Effector memory CD4-positive, alpha-beta T cell (primary cell): ENCODE measurements at places on chromosomes 13 and 19.

GRCh38 chr13:78100486-78100885, 181.9 kb upstream of the EDNRB start:
- no peaks in the 10 kb centered on the region for H3K4me1 ChIP-seq
- no peaks in the 10 kb centered on the region for H3K27me3 ChIP-seq
- H3K36me3 ChIP-seq: no peaks in the 10 kb centered on the region
- no peak overlapping the region for H3K4me3 ChIP-seq

GRCh38 chr13:36061054-36061453, 70.1 kb downstream of the DCLK1 start:
- H3K4me3 ChIP-seq: no peak overlapping the region
- H3K36me3 ChIP-seq: no peaks in the 10 kb centered on the region
- H3K27ac ChIP-seq: no peak overlapping the region
- H3K27me3 ChIP-seq: no peaks in the 10 kb centered on the region

GRCh38 chr13:73059460-73060250, 850 bp downstream of the KLF5 start:
- H3K4me3 ChIP-seq: peak overlapping the region; percentile 69
- no peaks in the 10 kb centered on the region for H3K36me3 ChIP-seq
- peak; percentile 25 for DNase-seq
- H3K27me3 ChIP-seq: no peaks in the 10 kb centered on the region
- peaks cover 6% of the 10 kb centered on the region for H3K4me1 ChIP-seq

- no peaks in the 10 kb centered on the region for H3K27me3 ChIP-seq
- no peaks in the 10 kb centered on the region for H3K36me3 ChIP-seq
- H3K27ac ChIP-seq: no peak overlapping the region
Observed at GRCh38 chr13:99653526-99653925, 152.3 kb downstream of the TM9SF2 start.

DNA sequence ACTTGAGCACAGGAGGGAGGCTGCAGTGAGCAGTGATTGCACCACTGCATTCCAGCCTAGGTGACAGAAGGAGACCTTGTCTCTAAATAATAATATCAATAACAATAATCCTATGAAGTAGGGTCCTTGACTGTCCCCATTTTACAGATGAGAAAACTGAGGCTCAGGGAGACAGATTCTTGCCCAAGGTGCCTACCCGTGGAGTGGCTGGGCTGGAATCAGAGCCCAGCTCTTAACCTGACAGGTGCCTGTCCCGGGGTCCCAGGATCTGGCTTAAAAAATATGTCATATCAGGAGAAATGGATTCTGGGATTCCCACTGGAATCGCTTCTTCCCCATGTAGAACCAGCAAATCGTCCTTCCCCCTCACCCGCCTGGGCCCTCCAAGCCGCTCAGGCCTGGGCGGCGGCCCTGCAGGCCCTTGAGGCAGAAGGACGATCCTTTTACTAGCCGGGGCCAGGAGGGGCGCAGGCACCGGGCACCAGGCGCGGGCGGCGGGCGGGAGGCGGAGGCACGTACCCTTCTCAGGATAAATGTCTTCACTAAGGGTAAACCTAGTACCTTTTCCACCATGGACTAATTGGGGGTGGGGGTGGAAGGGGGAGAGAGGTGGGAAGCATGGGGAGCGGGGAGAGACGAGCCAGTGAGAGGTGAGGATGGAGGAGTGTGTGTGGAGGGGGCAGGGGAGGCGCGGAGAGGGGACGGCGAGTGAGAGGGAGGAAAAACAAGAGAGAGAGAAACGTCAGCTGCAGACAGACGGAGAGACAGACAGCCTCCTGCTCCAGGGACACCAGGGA, 60.6 kb downstream of the COLGALT1 start:
- no peak overlapping the region for H3K4me3 ChIP-seq
- H3K4me1 ChIP-seq: no peaks in the 10 kb centered on the region
- H3K27me3 ChIP-seq: peaks cover 22% of the 10 kb centered on the region
- H3K36me3 ChIP-seq: no peaks in the 10 kb centered on the region
- DNase-seq: no peak

DNA sequence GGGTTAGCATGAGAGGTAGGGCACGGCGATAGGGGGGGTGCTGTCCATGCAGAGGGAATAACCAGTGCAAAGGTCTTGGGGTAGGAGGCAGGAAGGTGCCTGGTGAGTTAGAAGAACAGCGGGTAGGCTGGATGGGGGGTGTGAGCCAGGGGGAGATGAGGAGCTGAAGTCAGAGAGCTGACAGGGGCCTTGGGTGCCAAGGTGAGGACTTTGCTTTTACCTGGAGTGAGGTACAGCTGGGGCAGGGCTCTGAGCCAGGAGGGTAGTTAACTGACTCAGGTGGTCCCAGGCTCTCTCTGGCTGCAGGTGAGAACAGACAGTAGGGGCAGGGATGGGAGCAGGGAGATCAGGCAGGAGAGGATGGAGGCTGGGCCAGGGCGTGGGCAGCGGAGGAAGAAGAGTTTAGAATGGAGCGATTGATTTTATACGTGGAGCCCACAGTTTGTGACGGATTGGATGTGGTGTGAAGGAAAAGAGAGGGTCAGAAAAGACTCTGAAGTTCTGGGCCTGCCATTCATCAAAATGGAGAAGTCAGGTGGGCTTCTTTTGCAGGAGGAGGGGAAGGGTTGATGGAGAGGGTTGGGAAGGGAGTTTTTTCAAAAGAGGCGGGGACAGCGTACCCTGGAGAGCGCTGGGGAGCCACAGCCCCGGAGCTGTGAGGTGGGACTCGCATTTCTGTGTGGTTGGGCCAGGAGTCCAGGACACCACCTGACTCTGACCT, 1.2 kb upstream of the GRAMD1A start:
- H3K36me3 ChIP-seq: no peaks in the 10 kb centered on the region
- DNase-seq: no peak
- no peaks in the 10 kb centered on the region for H3K27me3 ChIP-seq
- no peak overlapping the region for H3K4me3 ChIP-seq

DNA sequence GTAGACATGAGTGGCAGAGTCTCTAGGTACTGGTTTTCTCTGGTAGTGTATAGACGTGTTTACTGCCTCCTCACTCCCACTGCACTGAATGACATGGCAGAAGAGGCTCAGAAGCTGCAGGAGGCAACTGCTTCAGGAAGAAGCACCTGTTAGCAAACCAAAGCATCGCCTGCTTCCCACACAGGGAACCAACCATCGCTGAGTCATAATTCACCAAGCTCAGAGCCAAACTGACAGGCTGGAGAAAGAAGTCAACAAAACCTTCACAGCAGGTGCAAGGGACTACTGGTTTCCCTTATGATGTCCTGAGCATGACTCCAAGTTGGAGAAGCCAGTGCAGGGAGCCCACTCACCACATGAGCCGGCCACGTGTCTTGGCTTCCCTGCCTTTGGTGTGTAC, 69.8 kb downstream of the KCTD12 start:
- H3K36me3 ChIP-seq: no peaks in the 10 kb centered on the region
- H3K27ac ChIP-seq: no peak overlapping the region
- peaks cover 3% of the 10 kb centered on the region for H3K27me3 ChIP-seq
- no peaks in the 10 kb centered on the region for H3K4me1 ChIP-seq
- H3K4me3 ChIP-seq: no peak overlapping the region

- H3K27me3 ChIP-seq: no peaks in the 10 kb centered on the region
- peaks cover 26% of the 10 kb centered on the region for H3K36me3 ChIP-seq
- peaks cover 34% of the 10 kb centered on the region for H3K4me1 ChIP-seq
- H3K4me3 ChIP-seq: peak overlapping the region; percentile 92
- H3K27ac ChIP-seq: peak overlapping the region; percentile 97
Observed at GRCh38 chr19:49499030-49499670, 2.9 kb downstream of the RPS11 start.

DNA sequence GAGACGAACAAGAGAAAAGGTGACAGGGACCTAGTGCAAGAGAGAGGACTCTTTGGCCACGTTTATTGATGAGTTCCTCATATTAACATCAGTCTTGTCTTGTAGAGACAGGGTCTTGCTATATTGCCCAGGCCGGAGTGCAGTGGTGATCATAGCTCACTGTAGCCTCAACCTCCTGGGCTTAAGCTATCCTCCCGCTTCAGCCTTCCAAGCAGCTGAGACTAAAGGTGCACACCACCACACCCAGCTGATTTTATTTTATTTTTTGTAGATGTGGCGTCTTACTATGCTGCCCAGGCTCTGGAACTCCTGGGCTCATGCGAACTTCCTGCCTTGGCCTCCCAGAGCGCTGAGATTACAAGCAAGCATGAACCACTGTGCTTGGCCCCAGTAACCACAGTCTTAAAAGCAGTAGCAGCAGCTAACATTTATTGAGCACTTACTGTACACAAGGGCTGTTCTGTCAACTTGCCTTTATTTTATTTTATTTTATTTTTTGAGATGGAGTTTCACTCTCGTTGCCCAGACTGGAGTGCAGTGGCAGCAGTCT, 1.1 kb upstream of the SH2D3A start:
- H3K4me1 ChIP-seq: peaks cover 36% of the 10 kb centered on the region
- no peaks in the 10 kb centered on the region for H3K27me3 ChIP-seq

GRCh38 chr13:98483601-98484288, 93.2 kb downstream of the STK24 start:
- peaks cover 7% of the 10 kb centered on the region for H3K36me3 ChIP-seq
- no peak for DNase-seq
- peak overlapping the region; percentile 75 for H3K27ac ChIP-seq
- H3K4me3 ChIP-seq: no peak overlapping the region
- H3K27me3 ChIP-seq: no peaks in the 10 kb centered on the region
- peaks cover 60% of the 10 kb centered on the region for H3K4me1 ChIP-seq

- DNase-seq: no peak
- H3K4me3 ChIP-seq: no peak overlapping the region
- peaks cover 40% of the 10 kb centered on the region for H3K36me3 ChIP-seq
- no peak overlapping the region for H3K27ac ChIP-seq
Observed at GRCh38 chr13:98792785-98793495, 40.5 kb upstream of the SLC15A1 start.

- no peaks in the 10 kb centered on the region for H3K4me1 ChIP-seq
- no peak overlapping the region for H3K27ac ChIP-seq
- no peaks in the 10 kb centered on the region for H3K27me3 ChIP-seq
- H3K36me3 ChIP-seq: no peaks in the 10 kb centered on the region
- no peak overlapping the region for H3K4me3 ChIP-seq
- DNase-seq: no peak
Observed at GRCh38 chr13:101775267-101775666, 322.8 kb downstream of the ITGBL1 start.

DNA sequence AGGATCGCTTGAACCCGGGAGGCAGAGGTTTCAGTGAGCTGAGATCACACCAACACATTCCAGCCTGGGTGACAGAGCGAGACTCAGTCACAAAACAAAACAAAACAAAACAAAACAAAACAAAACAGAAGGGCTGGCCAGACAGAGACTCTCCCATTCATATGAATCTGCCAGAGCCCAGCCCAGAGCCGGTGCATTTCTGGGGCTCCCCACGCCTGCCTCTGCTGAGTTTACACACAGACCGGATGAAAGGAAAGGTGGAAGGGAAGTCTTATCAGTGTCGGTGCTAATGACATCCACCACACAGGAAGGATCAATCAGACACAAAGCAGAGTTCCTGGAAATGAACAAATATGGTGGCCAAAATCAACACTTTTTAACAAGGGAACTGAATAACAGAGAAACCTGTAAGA, 6.8 kb downstream of the TRAPPC6A start:
- no peaks in the 10 kb centered on the region for H3K36me3 ChIP-seq
- H3K4me3 ChIP-seq: peak overlapping the region; percentile 8
- H3K27me3 ChIP-seq: no peaks in the 10 kb centered on the region
- H3K27ac ChIP-seq: peak overlapping the region; percentile 56
- H3K4me1 ChIP-seq: peaks cover 34% of the 10 kb centered on the region
- peak; percentile 56 for DNase-seq

- no peaks in the 10 kb centered on the region for H3K27me3 ChIP-seq
- H3K4me3 ChIP-seq: peak overlapping the region; percentile 76
- peak overlapping the region; percentile 83 for H3K27ac ChIP-seq
Observed at GRCh38 chr19:12293777-12294248, 870 bp downstream of the ZNF44 start.

GRCh38 chr19:33872445-33873320, 76.0 kb downstream of the KCTD15 start:
- no peaks in the 10 kb centered on the region for H3K4me1 ChIP-seq
- no peaks in the 10 kb centered on the region for H3K36me3 ChIP-seq
- H3K27ac ChIP-seq: no peak overlapping the region
- no peak for DNase-seq

DNA sequence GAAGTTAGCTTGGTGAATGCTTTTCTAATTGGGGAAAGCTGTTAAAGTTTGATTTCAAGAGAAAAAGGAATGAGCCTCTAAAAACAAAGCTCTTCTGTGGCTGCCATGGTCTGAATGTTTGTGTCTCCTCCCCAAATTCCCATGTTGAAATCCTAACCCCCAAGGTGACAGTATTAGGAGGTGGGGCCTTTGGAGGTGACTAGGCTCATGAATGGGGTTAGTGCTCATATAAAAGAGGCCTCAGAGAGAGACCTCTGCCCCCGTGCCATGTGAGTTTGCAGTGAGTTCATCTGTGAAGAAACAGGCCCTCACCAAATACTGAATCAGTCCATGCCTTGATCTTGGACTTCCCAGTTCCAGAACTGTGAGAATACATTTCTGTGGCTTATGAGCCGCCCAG, 56.5 kb downstream of the ARHGEF7 start:
- H3K27me3 ChIP-seq: no peaks in the 10 kb centered on the region
- no peak overlapping the region for H3K4me3 ChIP-seq
- peaks cover 15% of the 10 kb centered on the region for H3K4me1 ChIP-seq
- no peak overlapping the region for H3K27ac ChIP-seq
- no peak for DNase-seq

- peaks cover 25% of the 10 kb centered on the region for H3K4me1 ChIP-seq
- H3K4me3 ChIP-seq: no peak overlapping the region
- no peak overlapping the region for H3K27ac ChIP-seq
- no peaks in the 10 kb centered on the region for H3K36me3 ChIP-seq
Observed at GRCh38 chr19:19535311-19536191, 2.5 kb upstream of the CILP2 start.

GRCh38 chr13:71858647-71859046, 8.4 kb downstream of the DACH1 start:
- no peaks in the 10 kb centered on the region for H3K4me1 ChIP-seq
- H3K27me3 ChIP-seq: no peaks in the 10 kb centered on the region
- H3K27ac ChIP-seq: no peak overlapping the region
- H3K4me3 ChIP-seq: no peak overlapping the region
- DNase-seq: no peak

- peaks cover 28% of the 10 kb centered on the region for H3K36me3 ChIP-seq
- H3K4me3 ChIP-seq: peak overlapping the region; percentile 88
- peaks cover 15% of the 10 kb centered on the region for H3K4me1 ChIP-seq
- no peak for DNase-seq
- no peak overlapping the region for H3K27ac ChIP-seq
Observed at GRCh38 chr19:52094526-52095130, 937 bp downstream of the ZNF841 start.

DNA sequence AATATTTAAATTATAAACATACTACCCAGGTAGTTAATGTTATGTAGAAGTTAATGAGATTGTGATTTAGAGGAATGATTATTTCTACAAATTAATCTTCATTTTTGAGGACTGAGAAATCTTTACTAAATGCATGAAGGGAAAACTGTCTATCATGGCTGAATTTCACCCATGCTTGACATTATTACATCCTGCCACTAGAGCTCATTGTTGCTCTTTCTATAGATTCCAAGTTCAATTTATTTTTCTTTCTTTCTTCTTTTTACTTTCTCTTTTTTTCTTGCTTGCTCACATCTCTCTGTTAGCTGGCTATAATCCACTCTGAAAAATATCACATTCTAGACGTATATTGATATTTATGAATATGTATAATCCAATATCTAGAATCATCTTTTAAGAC, 505.0 kb upstream of the KLHL1 start:
- no peak for DNase-seq
- H3K36me3 ChIP-seq: no peaks in the 10 kb centered on the region
- H3K4me1 ChIP-seq: no peaks in the 10 kb centered on the region
- no peaks in the 10 kb centered on the region for H3K27me3 ChIP-seq
- no peak overlapping the region for H3K4me3 ChIP-seq

- H3K4me3 ChIP-seq: no peak overlapping the region
- H3K36me3 ChIP-seq: no peaks in the 10 kb centered on the region
- no peak for DNase-seq
- H3K4me1 ChIP-seq: no peaks in the 10 kb centered on the region
- H3K27ac ChIP-seq: no peak overlapping the region
- H3K27me3 ChIP-seq: no peaks in the 10 kb centered on the region
Observed at GRCh38 chr19:15181394-15181793, 19.4 kb downstream of the NOTCH3 start.
